ENCODE measurements at places on chromosomes 3 and 15. TPM values are rescaled to one million over a fixed set of nuclear protein-coding genes. Genes with fewer than 3 reads are reported as not detected.

HCLS1 gene
- 13.3 TPM for total RNA-seq

LHFPL4 gene
- total RNA-seq, result not detected

CCRL2 gene
- 1.7 TPM for total RNA-seq

KCNMB3 gene
- total RNA-seq, result 1.8 TPM

IMPG2 gene
- total RNA-seq, result 0.44 TPM

DZIP1L gene
- total RNA-seq, result 26.0 TPM

PLSCR4 gene
- 99.1 TPM for total RNA-seq

RTP1 gene
- not detected for total RNA-seq

CORO2B gene
- total RNA-seq, result 4.8 TPM

CFAP100 gene
- total RNA-seq, result not detected

MME gene
- total RNA-seq, result 35.8 TPM

SKOR1 gene
- 0.19 TPM for total RNA-seq

MEX3B gene
- 2.5 TPM for total RNA-seq

C3orf80 gene
- 0.25 TPM for total RNA-seq

C3orf85 gene
- total RNA-seq, result not detected

CACNA1D gene
- 0.44 TPM for total RNA-seq

ZPLD1 gene
- 0.26 TPM for total RNA-seq

APBA2 gene
- total RNA-seq, result 14.7 TPM

ABHD5 gene
- 25.6 TPM for total RNA-seq

ERC2 gene
- total RNA-seq, result 0.53 TPM

DPH6 gene
- total RNA-seq, result 17.5 TPM

ZNF860 gene
- 0.40 TPM for total RNA-seq

COL8A1 gene
- total RNA-seq, result 34.6 TPM

PYGO1 gene
- 4.4 TPM for total RNA-seq

POC1A gene
- 7.8 TPM for total RNA-seq

OR5H1 gene
- total RNA-seq, result not detected

ST8SIA2 gene
- total RNA-seq, result not detected

NR2E3 gene
- 0.06 TPM for total RNA-seq

CCK gene
- total RNA-seq, result 0.19 TPM

ACKR4 gene
- total RNA-seq, result 157 TPM

SLC28A1 gene
- not detected for total RNA-seq

TXNRD3 gene
- total RNA-seq, result 9.8 TPM

NRG4 gene
- total RNA-seq, result not detected

ALDH1A3 gene
- total RNA-seq, result 47.1 TPM

LEKR1 gene
- total RNA-seq, result 0.26 TPM

TTLL13 gene
- total RNA-seq, result under 0.01 TPM

SOX14 gene
- total RNA-seq, result not detected

MAGI1 gene
- 10.6 TPM for total RNA-seq

ACTC1 gene
- total RNA-seq, result not detected

GRAMD2A gene
- 0.06 TPM for total RNA-seq

BSN gene
- total RNA-seq, result 0.06 TPM

ITIH4 gene
- total RNA-seq, result 4.8 TPM

TGFBR2 gene
- total RNA-seq, result 158 TPM

GASK1A gene
- total RNA-seq, result 0.92 TPM

CASR gene
- not detected for total RNA-seq

TATDN2 gene
- 10.8 TPM for total RNA-seq

GPR156 gene
- total RNA-seq, result 0.40 TPM

PPARG gene
- total RNA-seq, result 14.3 TPM

CLDN16 gene
- total RNA-seq, result not detected

Measured in aortic smooth muscle cell (primary cell).